ENCODE measurements at places on chromosomes 3 and 15.

- no peak for DNase-seq
Measured at GRCh38 chr3:4740397-4741105, 238.7 kb upstream of the BHLHE40 start.

- no peak for DNase-seq
Measured at GRCh38 chr3:22704571-22705354, 498.4 kb upstream of the UBE2E2 start.

DNA sequence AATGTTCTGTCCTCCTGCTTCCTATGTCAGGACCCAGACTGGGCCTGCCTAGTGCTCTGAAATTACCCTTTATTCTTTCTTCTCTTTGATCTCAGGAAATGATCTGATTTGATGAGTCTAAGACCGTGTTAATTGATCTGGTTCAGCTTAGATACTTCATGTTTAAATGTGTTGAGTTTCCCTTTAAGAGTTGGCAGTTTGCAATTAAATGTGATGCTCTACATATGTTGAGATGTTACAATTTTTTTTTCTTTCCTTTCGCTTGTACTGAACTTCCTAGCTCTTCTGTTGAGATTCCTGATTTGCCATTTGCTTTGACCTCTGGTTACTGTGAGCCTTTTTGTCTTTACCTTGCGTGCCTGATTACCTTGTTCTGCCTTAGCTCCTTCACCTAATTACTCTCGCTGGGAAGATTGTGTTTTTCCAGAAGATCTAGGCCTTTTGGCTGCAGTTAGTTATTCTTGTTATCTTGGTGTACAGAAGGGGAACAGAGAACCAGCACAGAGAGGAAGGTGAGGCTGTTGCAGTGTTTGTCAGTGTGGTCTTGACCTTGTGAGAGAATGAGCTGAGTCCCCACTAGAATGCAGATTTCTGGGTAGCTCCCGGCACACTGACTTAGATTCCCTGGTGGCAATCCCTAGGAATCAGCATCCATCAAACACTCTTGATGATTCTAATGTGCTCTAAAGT lies 203.6 kb downstream of the EDEM1 start:
- no peak for DNase-seq

DNA sequence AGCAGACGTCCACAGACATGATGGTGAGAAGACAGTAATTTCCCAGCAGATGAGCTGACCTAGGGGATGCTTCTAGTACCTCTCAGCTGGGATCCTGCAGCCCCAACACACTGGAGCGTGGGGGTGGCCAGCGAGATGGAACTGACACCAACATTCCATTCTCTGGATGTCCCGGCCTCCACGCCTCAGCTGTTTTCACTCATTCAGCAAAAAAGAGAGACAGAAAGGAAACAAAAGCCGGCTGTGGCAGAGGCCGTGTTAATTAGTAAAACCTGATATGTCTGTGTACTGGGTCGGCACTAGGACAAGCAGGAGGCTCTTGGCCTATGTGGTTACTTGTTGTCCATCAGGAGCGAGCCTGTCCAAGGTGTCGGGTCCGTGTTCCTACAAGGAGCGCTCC lies 82.6 kb upstream of the MYZAP start:
- DNase-seq, result no peak

DNA sequence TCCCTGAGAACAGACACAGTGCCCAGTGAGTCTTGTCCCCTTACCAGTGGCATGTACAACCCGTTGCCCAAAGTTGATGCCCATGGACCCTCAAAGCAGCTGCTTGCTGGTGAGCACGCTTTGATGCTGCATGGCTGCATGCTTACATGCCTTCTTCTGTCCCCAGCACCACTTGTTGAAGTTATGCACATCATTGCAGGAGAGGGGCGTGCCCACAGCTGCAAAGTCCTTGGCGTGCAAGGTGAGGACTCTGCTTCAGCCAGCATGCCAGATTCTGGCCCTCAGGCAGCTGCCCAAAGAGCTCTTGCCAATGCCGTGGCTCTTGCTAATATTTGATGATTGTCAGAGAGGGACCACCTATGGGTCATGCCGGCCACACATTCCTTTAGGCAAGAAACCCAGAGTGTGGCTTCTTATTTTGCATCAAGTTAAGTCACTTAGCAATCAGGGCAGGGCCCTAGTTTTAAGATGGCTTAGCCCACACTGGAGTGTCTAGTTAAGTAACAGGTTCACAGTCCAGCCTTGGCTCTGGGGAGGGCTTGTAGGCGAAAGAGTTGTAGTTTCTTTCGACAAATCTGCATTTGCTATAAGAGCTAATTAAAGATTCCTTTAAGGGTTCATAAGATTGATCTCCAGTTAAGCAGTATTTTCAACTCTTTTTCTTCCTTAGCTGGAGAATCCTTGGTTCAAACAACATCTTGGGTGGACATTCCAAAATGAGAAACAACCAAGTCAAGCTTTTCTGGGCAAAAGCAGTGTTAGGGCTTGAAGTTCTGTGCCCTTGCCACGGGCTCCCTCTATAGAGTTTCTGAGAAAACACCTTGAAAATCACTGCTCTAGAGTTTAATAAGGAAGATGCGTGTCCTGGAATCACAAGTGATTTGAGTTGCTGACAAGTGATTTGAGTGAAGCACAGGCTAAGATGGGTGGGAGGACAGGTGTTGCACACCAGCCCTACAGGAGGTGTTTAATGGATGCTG lies 128.6 kb downstream of the SLCO3A1 start:
- DNase-seq, result no peak

- DNase-seq, result no peak
Measured at GRCh38 chr3:47991341-47991740, 24.9 kb downstream of the MAP4 start.

DNA sequence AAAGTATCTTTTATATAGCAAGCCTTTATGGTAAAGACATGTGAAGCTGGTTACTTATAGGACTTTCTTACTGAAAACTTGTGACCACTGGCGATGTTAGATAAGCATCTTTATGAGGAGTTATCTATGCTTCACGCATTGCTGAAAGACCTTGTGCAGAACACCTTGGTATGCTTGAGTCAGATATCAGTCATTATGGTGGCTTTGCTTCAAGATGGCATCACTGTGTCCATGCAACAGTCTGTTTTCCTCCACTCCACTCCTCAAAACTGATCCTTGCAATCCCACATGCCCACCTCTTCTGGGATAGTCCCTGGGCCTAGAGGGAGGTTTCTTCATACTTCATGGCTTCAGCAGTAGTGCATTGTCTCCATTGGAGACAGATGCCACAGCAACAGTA lies 656.3 kb downstream of the ZNF385D start:
- no peak for DNase-seq

DNA sequence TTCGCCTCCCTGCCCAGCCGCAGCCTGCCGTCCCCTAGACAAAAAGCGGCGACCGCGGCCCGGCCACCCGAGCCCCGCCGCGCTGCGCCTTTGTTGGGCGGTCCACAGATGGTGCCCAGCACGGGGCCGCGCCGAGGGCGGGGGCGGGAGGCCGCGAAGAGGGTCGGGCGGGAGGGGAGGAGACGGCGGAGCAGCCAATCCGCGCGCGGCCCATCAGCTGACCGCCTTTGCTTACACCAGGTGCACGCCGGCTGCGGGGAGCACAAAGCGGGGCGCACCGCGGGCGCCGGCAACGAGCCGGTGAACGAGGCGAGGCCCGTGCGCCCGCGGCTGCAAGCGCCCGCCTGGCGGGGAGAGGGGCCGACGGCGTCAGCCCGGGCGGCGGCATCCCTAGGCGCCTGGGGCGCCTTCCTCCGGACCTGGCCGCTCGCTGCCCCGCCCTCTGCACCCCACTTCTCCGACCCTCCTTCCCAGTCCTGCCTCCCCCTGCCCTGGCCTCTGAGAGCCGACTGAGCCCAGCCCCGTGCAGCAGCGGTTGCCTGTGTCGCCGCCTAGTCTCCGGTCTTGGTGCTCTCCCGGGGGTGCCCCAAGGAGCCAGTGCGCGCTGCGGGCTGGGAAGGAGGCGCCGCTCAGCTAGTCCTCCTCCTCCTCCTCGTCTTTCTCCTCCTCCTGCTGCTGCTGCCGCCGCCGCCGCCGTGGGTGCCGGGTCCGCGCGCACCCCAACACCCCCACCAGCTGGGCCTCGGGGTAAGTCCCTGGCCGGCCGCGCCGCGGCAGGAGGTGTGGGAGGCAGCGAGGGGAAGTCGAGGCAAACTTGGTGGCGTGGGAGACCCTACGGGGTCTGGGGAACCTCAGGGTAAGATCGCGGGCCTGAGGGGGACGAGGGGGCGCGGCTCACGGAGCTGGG lies at the start of gene LRRN1:
LRRN1 (plus strand) TSS at position 259 of the 907 bp plus-strand sequence. CDS start 45,211 bp downstream, outside the sequence.
- no peak for DNase-seq

DNA sequence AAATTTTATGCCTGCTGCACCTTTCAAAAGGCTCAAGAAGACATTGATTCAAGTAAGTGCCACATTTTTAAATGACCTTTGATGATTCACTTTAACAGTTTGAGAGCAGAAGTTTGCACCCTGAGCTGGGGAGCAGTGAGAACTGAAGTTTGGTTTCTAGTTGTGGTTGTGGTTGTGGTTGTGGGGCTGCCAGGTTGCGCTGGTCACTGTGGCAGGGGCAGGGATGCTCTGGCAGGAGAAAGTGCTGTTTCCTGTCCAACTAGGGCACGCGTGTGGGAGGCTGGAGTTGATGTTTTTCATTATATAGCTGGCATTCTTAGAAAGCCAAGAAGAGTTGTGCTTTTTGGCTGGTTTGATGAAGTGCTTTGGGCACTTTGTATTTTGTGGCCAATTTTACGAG lies 339.7 kb upstream of the NR2F2 start:
- DNase-seq, result no peak

GRCh38 chr3:179852142-179852905 lies 184.4 kb downstream of the PEX5L start:
- no peak for DNase-seq

DNA sequence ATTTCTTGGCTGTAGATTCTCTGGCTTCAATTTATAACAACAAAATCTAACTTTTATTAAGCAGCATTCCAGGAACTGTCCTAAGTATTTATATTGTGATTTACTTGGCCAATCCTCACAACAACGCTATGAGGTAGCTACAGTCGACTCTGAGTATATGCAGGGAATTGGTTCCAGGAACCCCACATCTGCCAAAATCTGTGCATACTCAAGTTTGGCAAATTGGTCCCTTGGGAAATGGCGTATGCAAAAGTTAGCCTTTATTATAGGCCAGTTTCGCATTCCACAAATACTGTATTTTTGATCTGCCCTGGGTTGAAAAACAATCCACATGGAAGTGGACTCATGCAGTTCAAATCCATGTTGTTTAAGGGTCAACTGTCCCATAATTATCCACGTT lies 53.9 kb downstream of the RAP2B start:
- DNase-seq, result no peak

DNA sequence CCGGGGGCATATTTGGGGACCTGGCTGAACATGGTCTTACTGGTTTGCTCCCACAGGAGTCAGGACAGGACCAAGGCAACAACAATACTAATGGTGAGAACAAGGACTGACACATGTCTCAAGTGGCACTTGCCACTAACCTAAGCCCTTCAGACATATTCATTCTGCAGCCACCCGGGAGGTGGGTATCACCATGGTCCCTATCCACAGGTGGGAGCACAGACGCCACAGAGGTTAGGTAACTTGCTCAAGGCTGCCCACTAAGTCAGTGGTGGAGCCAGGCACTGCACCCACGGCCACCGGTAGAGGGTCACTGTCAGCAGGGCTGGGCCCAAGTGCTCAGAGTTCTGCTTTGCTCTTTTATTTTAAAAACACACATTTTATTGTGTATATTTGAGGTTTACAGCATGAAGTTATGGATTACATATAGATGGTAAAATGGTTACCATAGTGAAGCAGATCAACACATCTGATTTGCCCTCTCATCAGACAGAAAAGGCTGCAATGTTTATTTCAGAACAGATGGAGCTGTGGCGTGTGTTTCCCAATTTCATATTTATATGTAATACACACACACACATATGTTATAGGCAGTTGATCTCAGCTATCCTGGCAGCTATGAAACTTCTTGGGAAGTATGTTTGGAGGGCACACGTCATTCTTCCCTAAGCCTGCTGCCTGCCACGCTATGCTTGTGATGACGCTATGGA lies 30.0 kb upstream of the SLC41A3 start:
- DNase-seq, result no peak

GRCh38 chr3:88311826-88312225 lies 162.1 kb downstream of the C3orf38 start:
- no peak for DNase-seq

DNA sequence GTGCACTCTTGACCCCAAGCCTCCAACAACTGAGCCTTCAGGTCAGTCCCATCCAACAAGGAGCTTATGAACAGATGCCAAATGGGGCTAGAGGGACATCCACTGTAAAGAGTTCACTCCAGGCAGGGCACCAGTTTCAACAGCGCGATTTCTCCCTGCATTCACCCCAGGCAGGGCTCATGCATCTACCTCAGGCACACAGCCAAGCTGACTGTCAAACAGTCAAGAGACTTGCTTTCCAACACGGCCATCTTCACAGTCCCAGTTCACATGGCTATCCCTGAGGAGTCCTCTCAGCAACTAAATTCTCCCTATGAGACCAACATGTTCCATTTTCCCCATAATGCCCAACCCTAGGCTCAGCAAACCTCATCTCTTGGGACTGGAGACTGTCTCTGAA lies 17.7 kb downstream of the SLC25A20 start:
- DNase-seq, result no peak

DNA sequence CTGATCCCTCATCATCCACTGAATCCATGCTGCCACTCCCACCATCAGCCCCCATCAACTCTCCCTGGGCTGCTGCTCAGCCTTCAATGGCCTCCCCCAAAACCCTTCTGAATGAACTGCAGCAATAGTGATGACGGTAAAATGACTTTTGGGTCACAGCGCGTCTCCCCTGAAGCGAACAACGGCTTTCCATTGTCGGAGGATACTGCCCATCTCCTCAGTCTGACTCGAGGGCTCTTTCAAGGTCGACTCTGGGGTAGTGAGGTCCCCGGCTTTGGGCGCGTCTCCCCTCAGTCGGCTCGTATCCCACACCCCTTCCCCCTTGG lies 57.2 kb upstream of the ZBTB38 start:
- no peak for DNase-seq

DNA sequence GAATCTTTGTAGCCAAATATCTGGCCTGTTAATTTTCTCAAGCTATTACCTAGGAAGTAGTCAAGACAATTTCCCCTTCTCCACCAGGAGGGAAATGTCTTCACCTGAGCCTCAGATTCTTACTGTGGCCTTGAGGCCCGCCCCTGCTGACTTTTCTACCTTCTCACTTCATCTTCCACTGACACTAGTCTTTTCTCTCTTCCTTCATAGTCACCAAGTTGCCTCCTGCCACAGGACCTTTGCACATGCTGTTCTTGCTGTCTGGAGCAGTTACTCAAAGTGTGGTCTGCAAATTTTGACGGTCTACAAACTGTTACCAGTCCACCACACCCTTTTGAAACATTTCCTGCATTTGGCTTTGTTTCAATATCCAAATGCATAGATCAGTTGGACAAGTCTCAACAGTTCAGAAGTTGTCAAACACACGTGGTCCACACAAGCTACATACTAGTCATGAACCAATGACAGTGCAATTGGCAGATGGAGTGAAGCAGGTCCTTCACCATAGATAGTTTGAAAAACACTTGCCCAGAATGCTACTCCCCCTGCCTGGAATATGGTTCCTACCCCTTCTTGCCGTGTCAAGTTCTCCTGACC lies 100.5 kb downstream of the OSBPL10 start:
- no peak for DNase-seq

DNA sequence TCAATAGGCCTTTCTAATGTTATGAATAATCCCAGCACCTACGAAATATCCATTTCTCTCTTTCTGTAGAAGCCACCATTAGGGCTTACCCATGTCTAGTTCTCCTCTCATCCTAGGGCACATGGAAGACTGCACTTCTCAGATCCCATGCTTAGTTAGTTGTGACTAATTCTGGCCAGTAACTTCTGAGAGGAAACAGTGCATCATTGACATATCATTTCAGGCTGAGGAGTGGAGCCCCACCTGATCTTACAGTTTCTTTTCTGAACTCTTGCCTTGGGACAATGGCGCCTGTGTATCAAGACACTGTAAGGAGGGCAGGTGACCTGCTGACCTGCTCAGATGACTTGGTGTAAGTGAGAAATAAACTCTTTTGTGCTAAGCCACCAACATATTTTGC lies 39.4 kb upstream of the TBL1XR1 start:
- no peak for DNase-seq
